ENCODE measurements at places on chromosomes 4 and X.
A peak's percentile ranks its signal among the peaks of the same experiment; 100 is the strongest.

DNA sequence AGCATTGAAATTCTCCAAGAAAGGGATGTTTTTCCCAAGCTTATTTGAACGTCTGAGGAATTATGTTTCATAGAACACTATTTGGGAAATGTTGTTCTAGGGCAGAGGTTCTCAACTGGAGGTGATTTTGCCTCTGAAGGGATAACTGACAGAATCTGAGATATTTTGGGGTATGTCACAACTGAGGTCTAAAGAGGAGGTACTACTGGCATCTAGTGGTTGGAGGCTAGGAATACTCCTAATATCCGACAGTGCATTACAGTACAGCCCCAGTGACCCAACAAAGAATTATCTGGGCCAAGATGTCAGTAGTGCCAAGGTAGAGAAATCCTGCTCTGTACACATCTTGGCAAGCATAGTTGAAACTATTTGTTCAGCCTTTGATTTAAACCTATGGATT lies 6.4 kb downstream of the HSPA4L start:
- no peak for DNase-seq

DNA sequence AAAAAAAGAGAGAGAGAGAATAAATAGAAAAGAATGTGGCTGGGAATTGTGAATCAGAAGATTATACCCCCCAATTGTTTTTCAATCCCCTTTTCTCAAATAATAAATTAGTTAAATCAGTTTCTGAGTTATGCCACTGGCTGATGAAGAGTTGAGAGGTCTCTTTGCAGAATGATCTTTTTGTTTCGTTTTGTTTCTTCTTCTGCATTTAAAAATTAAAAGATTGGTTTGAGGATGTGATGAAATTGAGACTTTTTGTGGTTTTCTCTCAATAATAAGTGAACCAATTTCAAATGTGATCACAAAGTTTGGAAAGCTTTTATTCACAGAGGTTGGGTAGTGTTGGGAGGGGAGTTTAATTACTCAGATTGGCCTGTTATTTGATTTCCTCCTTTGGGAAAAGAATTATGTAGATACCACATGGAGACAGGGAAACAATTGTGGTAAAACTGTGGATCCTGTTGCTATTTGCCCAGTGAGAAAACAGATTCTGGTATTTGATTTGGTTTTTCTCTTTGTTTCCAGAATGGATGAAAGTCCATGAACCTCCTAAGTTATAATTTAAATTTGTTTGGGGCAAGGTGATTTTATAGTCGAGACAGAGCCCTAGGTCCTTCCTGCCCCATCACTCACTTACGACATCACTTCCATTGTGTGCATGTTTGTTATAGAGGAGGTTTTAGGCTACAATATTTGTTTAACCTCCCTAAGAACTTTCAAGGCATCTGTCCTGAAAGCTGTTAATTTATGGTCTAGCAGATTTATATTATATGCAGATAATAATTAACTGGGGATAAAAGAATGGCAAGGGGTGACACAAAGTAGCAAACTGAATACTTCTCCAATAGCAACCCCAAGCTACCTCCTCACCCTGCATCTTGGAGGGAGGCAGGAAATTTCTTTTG lies 92.0 kb upstream of the BMPR1B start:
- no peak for DNase-seq

DNA sequence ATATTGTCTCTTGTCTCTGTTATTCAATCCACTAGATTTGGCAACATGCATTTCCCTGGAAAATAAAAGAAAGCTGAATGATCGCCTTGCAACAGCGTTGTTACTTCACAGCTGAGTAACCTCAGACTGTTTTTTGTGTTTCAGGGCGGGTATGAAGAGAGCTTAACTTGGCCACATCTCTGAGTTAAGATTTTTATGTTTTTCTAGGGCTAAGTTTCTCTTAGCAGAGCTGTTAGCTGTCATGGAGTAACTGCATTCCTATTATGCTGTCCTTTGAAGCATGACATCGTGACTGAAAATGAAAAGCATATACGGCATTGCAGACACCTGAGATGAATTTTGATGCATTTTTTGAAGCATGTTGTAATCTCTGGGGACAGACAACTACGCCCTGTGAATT lies 1798.9 kb downstream of the PCDH7 start:
- DNase-seq = no peak

GRCh38 chr4:80192937-80193336 lies 4.4 kb upstream of the PRDM8 start:
- DNase-seq = no peak

DNA sequence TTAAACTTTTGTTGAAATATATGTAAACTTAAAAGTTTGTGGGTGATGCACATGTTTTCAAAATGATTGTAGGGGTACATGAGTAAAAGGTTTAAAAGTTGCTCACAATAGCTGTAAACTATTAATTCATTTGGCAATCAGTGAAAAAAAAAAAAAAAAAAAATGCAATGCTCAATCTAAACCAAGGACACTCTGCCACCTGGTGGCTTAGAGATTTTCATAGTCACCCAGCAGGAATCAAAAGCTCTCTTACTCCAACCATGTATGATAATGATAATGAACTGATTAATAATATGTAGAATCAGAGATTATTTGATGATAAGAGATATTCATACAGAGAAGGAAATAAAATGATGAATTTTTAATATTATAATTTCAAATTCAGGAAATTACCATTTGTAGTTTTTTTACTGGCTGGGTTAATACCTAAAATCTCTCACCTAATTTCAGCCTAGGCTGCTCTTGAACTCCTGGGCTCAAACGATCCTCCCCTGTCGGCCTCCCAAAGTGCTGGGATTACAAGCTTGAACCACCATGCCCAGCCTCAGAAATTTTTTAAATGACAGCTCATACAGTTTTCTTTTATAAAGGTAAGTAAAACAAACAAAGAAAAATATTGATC lies 46.9 kb upstream of the SLC25A4 start:
- DNase-seq = peak; percentile 26

DNA sequence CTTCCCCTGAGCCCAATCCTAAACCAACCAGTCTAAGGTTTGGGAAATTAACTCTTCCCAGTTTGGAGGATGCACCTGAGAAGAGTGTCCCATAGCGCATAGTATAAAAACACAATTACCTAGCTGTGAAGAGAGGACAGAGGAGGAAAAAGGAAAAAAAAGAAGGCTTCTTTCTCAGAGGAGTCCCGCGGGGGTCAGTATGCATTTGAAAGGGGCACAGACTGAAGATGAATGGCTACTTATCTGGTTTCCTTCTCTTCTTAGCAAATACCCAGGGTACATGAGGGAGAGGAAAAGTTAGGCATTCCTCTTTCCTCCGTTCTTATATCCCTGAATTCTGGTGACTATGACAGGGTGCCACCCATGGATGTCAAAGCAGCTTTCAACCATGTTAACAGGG lies 96.9 kb downstream of the TMEM47 start:
- DNase-seq = no peak

DNA sequence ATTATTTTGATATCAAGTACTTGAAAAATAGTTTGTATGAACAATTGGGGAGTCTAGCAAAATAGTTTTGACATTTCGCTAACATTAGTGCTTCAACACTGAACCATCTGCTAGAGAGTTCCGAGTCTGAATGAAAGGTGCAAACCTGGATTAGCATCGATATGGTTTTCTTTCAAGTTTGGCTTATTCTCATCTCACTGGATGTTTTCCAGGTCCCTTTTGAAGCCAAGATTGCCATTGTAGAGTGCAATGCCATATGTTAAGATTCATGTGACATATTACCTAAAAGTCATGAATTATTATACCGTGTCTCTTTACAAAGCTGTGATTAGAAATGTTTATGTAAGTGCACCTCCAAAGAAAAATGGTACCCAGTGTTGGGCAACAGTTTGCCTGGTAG lies 36.8 kb upstream of the NAA11 start:
- no peak for DNase-seq

DNA sequence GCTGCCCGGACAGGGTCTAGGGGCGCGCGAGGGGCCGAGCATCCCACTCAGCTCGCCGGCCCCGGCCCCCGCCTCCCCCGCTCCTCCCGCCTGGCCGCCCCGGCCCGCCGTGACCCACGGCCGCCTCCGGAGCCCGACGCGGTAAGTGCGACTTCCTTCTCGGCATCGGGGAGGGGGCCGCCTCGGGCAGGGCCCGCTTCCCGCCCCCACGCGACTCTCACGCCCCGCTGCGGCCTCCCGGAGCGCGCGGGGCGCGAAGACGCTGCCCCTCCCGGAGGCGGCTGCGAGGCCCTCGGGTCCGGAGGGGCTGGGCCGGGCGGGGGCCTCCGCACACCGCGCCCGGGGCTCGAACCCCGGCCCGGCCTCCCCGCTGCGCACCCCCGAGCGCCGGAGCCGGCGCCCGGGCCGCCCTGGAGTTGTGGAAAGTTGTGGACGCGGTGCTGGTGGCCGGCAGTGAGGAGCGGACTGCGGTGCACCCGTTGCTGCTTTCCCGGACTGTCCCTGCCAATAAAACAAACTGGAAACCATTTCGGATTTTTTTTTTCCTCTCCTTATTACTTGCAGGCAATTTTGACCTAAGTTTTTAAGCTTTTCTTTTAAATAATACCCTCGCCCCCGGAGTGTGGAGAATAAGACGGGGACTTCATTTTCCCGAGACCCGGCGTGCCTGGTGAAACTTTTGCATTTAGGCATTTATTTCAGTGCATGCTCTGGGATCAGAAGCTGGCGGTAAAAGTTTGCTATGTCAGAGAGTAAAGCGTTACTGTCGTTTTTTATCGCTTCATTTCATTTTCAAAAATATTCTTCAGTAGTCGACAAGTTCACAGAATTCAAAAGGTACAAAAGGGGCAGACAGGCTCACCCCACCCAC lies 13.0 kb upstream of the TMEM156 start:
- DNase-seq = peak; percentile 66

DNA sequence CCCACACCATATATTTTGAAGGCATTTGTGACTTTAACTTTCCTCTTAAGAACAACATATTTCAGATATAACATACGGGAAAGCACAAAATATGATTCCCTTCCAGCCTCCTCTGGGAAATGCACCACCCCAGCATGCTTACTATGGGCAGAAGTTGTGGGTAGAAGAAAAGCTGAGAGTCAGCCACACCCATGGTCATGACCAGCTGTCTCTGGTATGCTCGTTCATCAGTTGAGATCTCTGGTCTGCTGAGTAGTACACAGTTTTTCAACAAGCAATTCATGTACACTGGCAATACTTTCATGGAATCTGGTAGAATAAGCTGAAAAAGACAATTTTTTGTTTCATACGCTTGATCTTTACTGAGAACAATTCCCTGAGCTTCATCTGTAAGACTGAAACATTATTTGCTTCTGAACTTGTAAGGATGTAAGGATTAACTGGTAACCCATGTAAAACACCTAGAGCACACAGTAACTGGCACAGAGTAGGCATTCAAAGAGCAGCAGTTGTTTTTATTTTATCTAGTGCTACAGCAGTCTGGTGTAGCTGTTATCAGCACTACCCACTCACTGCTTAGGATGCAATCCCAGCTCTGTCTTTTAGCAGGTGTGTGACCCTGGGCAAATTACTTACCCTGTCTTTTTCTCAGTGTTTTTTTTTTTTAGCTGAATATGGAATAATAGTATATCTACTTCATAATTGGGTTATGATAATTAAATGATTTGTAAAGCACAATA lies 47.6 kb downstream of the METTL14 start:
- no peak for DNase-seq

GRCh38 chr4:81647388-81647787 lies 175.7 kb upstream of the RASGEF1B start:
- DNase-seq = no peak

DNA sequence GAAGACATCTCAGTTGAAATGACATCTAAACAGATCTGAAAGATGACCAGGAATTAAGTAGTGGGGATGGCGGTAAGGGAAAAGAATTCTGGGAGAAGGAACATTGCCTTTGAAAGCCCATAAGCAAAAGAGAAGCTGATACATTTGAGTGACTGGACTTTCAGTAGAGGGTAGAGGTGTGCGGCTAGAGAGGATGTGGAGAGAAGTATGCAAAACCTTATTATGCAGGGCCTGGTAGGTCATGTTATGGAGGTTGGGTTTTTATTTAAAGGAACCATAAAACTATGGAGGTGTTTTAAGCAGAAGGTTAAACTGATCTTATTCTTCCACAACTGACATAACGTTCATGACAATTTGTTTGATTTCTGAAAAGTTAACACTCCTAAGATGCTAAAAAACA lies 36.3 kb downstream of the RPS6KA3 start:
- no peak for DNase-seq

GRCh38 chr4:170589597-170590191 lies 499.9 kb upstream of the AADAT start:
- DNase-seq = no peak

DNA sequence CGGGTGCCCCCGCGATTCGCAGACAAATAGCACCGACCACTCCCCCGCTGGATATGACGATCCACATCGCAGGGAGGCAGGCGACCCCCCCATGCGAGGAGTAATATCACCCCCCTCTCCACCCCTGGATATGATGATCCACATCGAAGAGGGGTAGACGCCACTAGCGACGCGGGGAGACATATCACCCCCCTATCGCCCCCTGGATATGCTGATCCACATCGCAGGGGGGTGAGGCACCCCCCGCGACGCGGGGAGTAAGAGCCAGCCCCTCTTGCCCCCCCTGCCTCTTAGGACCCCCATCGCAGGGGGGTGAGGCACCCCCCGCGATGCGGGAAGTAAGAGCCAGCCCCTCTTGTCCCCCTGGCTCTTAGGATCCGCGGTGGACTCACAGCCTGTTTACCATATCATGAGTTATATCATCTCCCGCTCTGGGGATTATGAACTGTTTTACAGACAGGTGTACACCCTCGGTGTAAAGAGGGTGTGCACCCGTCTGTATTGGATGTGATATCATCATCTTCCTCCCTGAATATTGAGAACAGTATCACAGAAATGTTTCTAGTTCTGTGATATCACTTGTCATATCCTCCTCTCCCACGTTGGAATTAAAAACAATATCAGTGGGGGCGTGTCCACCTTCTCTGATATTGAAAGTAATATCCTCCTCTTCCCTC lies 22.7 kb upstream of the DRD5 start:
- DNase-seq = no peak

DNA sequence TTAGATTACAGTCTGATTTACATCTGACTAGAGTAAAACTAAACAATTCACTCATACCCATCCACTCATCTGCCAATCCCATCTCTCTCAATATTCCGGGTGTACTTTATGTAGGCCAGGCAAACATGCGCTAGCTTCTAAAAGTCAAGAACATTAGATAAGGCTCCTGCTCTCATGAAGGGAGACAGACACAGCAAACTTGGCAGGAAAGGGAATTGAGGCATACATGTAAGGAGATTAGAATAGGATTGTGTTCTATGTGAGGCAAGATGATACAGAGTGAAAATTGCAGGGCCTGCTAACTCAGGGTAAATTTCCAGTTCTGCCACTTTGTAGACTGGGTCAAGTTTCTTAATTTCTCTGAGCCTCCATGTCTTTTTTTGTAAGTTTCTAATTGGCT lies 135.8 kb downstream of the CDS1 start:
- DNase-seq = no peak

DNA sequence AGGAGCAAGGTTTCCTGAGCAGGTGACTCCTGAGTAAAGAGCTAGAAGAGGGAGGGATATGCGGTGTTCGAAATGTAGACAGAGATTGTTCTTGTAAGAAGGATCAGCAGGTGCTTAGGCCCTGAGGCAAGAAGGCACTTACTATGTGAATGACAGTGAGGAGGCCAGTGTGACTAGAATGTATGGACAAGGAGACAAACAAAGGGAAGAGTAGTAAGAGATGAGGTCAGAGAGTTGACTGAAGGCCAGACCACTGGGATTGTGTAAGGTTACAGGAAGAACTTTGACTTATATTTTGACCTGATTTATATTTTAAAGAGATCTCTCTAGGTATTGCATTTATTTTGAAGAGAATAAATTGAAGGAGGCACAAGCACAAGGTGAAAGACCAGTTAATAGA lies 118.4 kb upstream of the ENPEP start:
- no peak for DNase-seq

Data from activated naive CD4-positive, alpha-beta T cell treated with anti-CD3 and anti-CD28 coated beads, Interleukin-2, amount 10 ng/mL, durations not matched to agents 7 days and 5 days (primary cell).